ENCODE measurements at places on chromosomes 7 and 10.
A peak's percentile ranks its signal among the peaks of the same experiment; 100 is the strongest.

DNA sequence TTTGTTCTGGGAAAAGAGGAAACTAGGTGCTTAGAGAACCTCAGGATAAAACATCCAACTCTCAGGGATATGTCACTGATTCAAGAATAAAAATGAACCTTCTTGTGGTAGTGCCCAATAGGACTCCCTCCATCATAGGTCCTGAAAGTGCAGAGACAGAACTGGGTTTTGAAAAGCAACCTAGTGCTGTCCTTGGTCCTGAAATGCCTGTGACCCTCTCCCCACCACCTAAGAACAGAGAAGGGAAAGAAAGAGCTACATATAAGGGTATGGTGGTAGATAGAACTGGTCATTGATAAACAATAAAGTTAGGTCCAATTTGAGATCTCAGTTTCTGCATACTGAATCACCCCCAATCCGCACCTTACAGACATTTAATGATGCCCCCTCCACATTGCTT is 953.3 kb downstream of the XPNPEP1 start:
- H3K4me3 ChIP-seq: no peak overlapping the region
- H3K27ac ChIP-seq: no peak overlapping the region
- DNase-seq: no peak

DNA sequence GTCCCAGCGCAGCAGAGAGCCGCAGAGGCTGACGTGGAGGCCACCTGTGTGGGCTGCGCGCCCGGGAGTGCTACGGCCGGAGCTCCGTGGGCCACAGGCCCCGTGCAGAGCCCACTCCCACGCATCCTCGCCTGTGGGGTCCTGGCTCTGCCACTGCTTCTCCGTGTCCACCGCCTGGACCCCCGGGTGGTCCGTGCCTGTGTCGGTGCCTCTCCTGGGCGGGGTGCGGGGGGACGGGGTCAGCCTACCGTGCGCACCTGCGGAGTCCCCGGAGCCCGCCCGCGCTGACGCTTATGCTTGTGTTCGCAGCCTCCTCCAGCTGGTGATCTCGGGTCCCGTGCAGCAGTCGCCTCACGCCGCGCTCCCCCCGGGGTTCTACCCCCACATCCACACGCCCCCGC is 7.8 kb upstream of the ZNF853 start:
- no peak overlapping the region for H3K27ac ChIP-seq
- H3K36me3 ChIP-seq: peaks cover 47% of the 10 kb centered on the region
- H3K4me1 ChIP-seq: peaks cover 7% of the 10 kb centered on the region
- no peak for DNase-seq
- no peaks in the 10 kb centered on the region for H3K27me3 ChIP-seq

DNA sequence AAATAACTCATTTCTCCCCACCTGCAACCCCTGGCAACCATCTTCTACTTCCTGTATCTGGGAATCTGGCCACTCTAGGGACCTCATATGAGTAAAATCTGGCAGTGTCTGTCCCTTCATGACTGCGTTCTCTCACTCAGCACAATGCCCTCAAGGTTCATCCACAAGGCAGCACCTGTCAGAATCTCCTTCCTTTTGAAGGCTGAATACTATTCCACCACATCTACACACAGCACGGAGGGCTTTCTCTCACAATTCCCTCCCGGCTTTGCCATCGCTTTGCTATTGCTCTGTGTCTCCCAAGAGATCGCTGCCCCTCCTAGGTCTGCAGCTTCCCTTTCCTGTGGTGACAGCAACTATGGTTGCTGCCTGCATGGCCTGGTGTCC is 174.7 kb upstream of the RHEB start:
- no peak overlapping the region for H3K4me3 ChIP-seq
- no peaks in the 10 kb centered on the region for H3K27me3 ChIP-seq
- peaks cover 30% of the 10 kb centered on the region for H3K4me1 ChIP-seq
- H3K27ac ChIP-seq: no peak overlapping the region
- H3K36me3 ChIP-seq: peaks cover 8% of the 10 kb centered on the region

DNA sequence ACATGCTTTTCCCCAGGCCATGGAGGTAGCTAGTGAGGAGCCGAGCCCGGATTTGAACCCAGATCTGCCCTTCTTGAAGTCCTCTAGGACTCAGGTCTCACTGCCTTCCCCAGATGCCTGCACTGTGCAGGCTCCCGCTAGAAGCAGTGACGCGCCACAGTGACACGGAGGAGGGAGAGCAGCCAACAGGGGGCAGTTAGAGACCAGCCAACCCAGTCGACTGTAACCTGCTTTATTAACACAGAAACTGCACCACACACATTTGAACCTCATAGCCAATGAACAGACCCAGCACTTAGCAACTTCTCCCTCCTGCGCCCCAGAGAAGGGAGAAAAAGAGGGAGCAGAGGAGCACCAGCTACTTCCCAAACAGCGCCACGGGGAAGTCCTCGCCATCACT is 27.4 kb downstream of the PILRA start:
- H3K36me3 ChIP-seq: peaks cover 9% of the 10 kb centered on the region
- H3K27ac ChIP-seq: peak overlapping the region; percentile 77
- H3K4me1 ChIP-seq: peaks cover 28% of the 10 kb centered on the region
- no peak overlapping the region for H3K4me3 ChIP-seq
- no peaks in the 10 kb centered on the region for H3K27me3 ChIP-seq

DNA sequence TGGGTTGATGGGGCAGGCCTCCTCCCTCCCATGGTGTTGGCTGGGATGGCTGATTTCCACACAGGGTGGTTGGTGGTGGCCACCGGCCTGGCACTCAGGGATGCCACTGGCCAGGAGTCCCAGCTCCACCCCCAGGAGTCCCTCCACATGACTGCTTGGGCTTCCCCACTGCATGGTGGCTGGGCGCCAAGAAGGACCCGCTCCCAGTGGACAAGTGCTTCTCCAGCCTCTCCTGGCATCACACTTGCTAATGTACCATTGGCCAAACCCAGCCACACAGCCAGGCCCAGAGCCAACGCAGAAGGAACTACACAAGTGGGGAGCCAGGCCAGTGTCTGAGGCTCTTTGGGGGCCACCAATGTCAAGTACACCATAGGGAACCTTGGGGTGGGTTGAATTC is 73.6 kb upstream of the DNAAF5 start:
- peaks cover 2% of the 10 kb centered on the region for H3K36me3 ChIP-seq
- no peaks in the 10 kb centered on the region for H3K4me1 ChIP-seq
- no peak overlapping the region for H3K27ac ChIP-seq
- no peak for DNase-seq
- H3K4me3 ChIP-seq: no peak overlapping the region

DNA sequence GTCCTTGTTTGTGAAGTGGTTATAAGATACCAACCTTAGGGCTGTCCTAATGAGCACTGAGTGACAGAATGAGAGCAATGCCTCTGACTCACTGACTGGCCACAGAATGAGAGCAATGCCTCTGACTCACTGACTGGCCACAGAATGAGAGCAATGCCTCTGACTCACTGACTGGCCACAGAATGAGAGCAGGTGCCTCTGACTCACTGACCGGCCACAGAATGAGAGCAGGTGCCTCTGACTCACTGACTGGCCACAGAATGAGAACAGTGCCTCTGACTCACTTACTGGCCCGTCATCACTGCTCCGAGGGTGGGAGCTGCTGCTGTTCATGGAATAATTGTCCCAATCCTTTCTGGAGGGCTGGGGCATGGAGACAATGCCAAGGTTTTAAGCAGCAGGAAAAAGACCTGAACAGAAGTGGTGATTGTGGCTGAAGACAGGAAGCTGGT is 265.2 kb upstream of the PPP2R2D start:
- H3K4me3 ChIP-seq: no peak overlapping the region
- H3K27me3 ChIP-seq: peaks cover 13% of the 10 kb centered on the region
- H3K4me1 ChIP-seq: no peaks in the 10 kb centered on the region
- no peak for DNase-seq
- H3K36me3 ChIP-seq: no peaks in the 10 kb centered on the region

DNA sequence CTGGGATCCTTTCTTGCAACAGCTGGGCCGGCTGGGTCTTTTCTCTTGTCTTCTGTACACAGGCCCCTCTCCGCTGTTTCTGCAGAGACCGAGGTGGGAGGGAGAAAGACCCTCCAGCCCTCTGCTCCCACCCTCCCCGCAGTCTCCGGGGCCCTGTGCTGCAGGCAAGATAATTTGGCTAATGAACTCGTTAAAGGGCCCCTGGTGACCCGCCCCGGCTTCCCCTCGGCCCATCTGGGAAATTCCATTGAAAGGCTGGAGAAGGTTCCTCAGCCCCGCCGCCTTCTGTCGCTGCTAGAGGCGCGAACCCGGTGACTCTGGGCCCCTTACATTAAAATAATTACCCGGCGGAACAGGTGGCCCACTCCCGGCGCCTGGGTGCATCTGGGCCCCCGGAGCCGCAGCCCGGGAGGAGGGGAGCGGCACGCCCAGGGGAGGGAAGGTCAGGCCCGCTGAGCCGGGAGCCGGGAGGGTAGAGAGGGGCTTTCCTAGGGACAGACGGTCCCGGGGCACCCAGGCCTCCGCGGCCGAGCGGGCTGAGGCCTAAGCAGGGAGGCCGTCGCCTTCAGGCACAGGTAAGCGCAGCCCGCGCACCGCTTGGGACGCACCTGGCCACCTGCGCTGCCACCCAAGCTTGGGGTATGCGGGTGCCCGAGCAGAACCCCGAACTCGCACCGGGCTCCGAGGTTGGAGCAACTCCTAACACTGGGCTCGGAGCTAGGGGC is 7.3 kb upstream of the MNX1 start:
- H3K4me1 ChIP-seq: peaks cover 16% of the 10 kb centered on the region
- DNase-seq: no peak

GRCh38 chr7:14403587-14403986 is 414.1 kb upstream of the ETV1 start:
- H3K4me1 ChIP-seq: no peaks in the 10 kb centered on the region
- H3K27ac ChIP-seq: no peak overlapping the region
- no peaks in the 10 kb centered on the region for H3K36me3 ChIP-seq
- H3K4me3 ChIP-seq: no peak overlapping the region
- H3K27me3 ChIP-seq: no peaks in the 10 kb centered on the region

DNA sequence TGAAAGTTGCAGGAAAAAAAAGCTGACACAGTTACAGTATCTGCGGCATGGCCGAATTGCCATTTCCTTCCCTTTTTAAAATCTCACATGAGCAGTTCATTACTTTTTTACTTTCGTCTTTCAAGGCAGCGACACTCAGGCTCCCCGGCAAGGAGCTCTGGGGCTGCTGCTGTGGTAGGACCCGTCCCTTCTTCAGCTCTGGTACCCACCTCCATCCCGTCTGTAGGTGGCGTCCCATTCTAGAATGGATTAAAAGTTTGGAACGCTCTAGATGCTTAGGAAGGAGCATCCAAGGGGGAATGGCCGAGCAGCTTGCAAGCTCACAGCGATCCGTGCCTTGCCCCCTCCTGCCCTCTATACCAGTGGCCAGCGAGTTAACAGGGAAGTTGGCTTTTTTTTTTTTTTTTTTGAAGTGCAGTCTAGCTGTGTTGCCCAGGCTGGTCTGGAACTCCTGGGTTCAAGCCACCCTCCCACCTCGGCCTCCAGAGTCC is 22.8 kb upstream of the TTYH3 start:
- peaks cover 20% of the 10 kb centered on the region for H3K4me1 ChIP-seq
- peak overlapping the region; percentile 81 for H3K4me3 ChIP-seq
- peak; percentile 53 for DNase-seq
- H3K36me3 ChIP-seq: no peaks in the 10 kb centered on the region
- peak overlapping the region; percentile 87 for H3K27ac ChIP-seq

- peaks cover 29% of the 10 kb centered on the region for H3K4me1 ChIP-seq
- H3K27me3 ChIP-seq: no peaks in the 10 kb centered on the region
- no peaks in the 10 kb centered on the region for H3K36me3 ChIP-seq
Observed at GRCh38 chr7:7769710-7770627, 51.6 kb upstream of the RPA3 start.

- H3K4me3 ChIP-seq: no peak overlapping the region
- no peak overlapping the region for H3K27ac ChIP-seq
- H3K27me3 ChIP-seq: no peaks in the 10 kb centered on the region
- DNase-seq: no peak
- H3K4me1 ChIP-seq: no peaks in the 10 kb centered on the region
Observed at GRCh38 chr10:81820418-81820817, 54.6 kb upstream of the NRG3 start.

- H3K4me1 ChIP-seq: peaks cover 30% of the 10 kb centered on the region
Observed at GRCh38 chr10:119759832-119760231, 34.0 kb downstream of the INPP5F start.

DNA sequence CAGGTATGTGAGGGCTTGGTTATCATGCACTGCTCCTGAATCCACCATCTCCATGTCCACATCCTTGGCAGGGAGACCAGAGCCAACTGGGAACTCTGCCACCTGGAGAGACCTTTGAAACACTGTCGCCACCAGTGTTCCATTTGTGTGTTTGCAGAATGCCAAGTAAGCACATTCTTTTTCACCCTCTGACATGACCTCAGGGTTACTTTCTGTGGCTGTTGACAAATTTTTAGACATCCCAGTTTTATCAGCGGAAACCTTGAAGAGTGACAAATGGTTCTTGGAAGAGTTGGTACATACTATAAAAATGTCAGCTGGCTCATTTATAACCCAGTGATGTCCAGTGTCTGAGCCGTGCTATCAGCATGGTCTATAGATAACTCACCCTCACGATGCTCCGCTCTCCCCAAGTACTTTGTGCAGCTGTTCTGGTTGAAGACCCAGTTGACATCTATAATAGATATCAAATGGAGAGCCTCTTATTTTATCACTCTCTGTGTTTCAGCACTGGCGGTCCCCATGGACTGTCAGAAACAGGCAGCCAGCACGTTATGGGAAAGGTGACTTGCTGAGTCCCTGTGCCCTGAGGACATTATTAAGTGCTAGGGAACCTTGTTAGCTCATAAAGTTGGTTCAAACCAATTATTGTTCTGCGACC is 563.1 kb upstream of the GALNT17 start:
- no peak overlapping the region for H3K4me3 ChIP-seq
- H3K4me1 ChIP-seq: peaks cover 9% of the 10 kb centered on the region
- no peak overlapping the region for H3K27ac ChIP-seq
- DNase-seq: no peak
- peaks cover 14% of the 10 kb centered on the region for H3K36me3 ChIP-seq

GRCh38 chr7:41147606-41148485 is 555.0 kb downstream of the INHBA start:
- no peak for DNase-seq
- H3K27ac ChIP-seq: no peak overlapping the region
- H3K4me1 ChIP-seq: no peaks in the 10 kb centered on the region
- no peaks in the 10 kb centered on the region for H3K27me3 ChIP-seq
- no peaks in the 10 kb centered on the region for H3K36me3 ChIP-seq
- no peak overlapping the region for H3K4me3 ChIP-seq
